ENCODE measurements at places on chromosomes 2 and 18.

DNA sequence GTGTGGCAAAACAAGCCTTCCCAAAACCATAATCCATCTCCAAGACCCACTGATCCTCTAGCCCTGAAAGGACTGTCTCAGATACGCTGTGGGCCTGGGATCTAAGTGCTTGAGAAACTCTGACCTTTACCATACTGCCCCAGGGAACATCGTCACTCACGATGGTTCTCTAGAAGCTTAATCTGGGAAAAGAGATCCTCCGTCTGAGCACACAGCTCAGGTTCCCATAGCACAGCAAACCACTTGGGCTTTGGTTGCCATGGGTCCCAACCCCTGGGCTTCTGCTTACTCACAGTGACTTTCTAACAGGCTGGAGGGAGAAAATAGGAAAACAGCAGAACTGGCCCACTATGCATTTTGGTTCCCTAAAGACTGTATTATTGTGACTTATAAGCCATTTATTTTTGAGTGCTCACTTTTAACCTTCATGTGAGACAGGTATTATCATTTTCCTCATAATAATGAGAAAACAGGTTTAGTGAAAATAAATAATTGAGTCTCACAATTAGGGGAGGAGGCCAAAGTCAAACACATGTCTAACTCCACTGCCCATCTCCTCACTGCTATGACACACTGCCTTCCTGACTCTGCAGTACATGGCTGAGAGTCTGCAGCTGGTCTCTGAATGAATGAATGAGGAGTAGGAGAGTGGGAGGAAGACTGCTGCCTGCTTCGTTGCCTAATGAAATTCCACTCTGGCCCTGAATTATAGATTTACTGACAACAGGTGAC is 46.7 kb downstream of the REEP1 start:
- no peak for DNase-seq

- DNase-seq: no peak
These were observed 80.2 kb upstream of the DNMT3A start for GRCh38 chr2:25421820-25422411.

DNA sequence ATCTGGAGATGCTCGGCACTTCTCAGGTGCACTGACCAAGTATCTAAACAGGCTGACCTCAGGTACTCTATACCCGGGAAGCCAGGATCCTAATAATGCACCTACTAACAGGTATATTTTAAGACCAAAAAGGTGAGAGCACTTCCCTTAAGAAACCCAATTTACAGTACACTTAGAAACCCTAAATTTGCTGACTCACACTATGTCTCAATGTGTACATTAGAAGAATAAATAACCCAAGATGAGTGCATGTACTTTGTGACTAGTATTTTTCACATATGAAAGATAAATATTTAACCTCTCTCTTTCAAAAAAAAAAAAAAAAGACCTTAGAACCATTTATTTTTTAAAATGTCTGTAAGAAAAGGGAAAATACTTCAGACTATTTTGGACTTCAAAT is 118.8 kb downstream of the ZNF516 start:
- no peak for DNase-seq

DNA sequence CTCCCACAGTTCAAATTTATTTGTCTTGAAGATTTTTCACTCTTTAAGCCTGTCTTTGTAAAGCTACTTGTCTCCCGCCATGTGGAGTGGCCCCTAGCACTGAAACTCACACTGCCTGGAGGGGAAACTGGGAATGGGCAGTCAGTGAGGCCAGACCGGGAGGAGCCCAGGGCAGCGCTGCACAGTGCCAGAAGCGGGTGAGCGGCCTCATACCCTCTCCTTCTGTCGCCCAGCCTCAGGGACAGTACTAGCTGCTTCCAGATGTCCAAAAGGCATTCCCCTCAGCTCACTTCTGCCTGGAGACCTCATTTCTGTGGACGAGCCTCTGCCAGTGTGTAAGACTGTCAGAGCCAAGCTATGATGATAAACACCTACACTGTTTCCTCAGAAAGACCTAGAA is 79.9 kb downstream of the SEPTIN10 start:
- DNase-seq: no peak

DNA sequence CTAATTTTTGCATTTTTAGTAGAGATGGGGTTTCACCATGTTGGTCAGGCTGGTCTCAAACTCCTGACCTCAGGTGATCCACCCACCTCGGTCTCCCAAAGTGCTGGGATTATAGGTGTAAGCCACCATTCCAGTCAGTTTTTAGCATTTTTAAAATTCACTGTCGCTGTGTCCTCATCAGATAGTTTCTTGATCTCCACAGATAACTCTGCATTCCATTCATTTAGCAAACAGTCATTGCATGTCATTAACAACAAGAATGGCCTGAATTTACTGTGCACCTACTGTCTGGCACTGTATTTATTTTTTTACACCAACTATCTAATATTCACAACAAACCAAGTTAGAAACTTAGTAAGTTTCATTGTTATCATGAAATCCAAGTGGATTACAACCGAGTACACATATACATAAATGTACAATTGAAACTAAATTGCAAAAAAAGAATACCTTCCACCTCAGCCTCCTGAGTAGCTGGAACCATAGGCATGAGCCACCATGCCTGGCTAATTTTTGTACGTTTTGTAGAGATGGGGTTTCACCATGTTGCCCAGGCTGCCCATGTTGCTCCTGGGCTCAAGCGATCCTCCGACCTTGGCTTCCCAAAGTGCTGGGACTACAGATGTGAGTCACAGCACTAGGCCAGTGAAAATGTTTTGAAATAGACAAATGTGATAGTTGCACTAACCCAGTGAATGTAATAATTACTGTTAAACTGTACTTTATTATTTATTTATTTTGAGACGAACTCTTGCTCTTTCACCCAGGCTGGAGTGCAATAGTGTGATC is 4.3 kb downstream of the MCEE start:
- DNase-seq: no peak

DNA sequence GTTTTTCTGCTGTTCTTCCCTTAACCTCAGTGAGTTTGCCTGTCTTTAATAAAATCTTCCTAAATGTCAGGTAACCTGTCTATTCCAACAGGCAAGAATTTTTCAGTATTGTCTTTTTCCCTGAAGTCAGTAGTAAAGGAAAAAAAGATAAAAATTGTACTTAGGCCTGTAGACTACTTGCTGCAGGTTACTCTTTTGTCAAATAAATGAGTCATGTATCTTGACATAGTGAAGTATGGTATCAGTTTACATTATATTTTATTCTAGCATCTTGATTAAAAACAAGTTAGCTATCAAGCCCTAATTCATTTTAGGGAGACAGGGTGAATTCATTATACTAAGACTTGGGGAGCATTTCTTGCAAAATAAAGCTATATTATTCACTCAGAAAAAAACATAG is 59.8 kb downstream of the ITGA4 start:
- DNase-seq: no peak

DNA sequence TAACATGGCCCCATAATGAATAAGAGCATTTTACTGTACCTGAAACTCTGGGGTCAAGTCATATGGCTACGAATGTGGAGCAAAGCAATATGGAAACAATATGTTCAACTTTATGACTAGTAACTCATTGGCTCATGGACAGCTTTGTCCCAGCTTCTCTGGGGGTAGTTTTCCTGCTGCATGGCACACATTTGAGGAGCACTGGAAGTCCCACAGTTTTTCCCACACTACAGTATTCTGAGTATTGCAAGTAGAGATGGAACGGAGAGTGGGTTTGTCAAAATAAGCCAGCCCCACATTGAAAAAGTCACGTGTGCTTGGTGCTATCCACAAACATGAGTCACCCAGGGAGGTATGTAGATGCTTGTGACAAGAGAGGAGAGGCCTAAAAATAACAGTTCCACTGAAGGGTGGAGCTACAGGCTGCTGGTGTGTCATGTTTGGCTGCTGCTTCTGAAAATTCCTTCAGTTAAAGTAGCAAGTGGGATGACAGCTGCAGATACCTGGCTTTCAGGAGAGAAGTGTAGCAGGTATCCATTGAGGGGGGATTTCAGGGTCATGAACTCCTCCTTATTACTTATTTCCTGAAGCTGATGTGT is 48.2 kb upstream of the CTAGE1 start:
- DNase-seq: peak; percentile 82

- DNase-seq: no peak
These were observed 25.9 kb downstream of the HS6ST1 start for GRCh38 chr2:128292599-128293425.

- DNase-seq: no peak
These were observed 118.0 kb downstream of the PLB1 start for GRCh38 chr2:28613633-28614501.

- DNase-seq: no peak
These were observed 89.7 kb downstream of the USP40 start for GRCh38 chr2:233476651-233477547.

DNA sequence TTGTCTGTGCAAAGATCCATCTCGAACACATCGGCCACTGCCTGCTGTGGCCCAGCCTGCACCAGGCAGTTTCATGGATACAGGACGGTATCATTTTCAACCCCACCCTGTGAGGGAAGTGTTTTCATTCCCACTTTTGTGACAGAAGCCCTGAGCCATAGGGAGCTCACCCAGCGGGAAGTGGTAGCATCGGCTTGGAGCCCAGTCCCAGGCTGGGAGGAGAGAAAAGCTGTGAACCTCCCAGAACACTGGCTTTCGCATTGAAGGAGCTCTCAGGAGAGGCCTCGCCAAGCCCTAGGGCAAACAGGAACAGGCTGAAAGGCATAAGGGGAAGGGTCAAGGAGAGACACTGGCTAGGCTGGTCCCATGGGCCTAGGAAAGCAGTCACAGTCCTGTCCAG is 166.1 kb downstream of the TFCP2L1 start:
- DNase-seq: no peak

GRCh38 chr2:50885948-50886347 is 146.0 kb downstream of the NRXN1 start:
- DNase-seq: no peak

GRCh38 chr2:35821675-35822074 is 533.9 kb upstream of the CRIM1 start:
- no peak for DNase-seq

- no peak for DNase-seq
These were observed 133.7 kb downstream of the RHBDD1 start for GRCh38 chr2:226969417-226970080.

- DNase-seq: peak; percentile 75
These were observed at the start of gene PDE11A for GRCh38 chr2:178072383-178073301. PDE11A (minus strand) TSS chr2:178072777; CDS start chr2:178072437, 340 bp downstream.

DNA sequence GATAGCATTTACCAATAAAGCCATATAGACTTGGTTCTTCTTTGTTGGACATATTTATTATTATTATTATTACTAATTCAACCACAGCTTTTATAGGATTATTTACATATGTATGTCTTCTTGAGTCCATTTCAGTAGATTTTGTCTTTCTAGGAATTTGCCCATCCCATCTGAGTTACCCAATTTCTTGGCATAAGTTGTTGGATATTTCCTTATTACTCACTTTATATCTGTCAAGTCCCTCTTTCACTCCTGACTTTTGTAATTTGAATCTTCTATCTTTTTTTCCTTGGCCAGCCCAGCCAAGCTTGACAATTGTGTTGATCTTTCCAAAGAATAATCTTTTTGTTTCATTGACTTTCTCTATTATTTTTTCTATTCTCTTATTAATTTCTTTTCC is 543.7 kb downstream of the SUCLG1 start:
- no peak for DNase-seq

DNA sequence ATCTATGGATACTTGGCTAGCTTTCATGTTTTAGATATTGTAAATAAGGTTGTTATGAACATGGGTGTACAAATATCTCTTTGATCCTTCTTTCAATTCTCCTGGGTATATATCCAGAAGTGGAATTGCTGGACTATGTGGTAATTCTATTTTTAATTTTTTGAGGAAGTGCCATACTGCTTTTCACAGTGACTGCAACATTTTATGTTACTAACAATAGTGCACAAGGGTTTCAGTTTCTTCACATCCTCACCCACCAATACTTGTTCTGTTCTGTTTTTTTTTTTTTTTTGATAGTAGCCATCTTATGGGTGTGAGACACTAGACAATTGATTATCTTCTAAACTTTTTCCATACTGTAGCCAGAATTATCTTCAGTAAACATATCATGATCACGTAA is 17.3 kb upstream of the NEUROD1 start:
- DNase-seq: no peak
